Kidney (tissue), 22 donors: ENCODE measurements at places on chromosomes 12 and 14.

- peak; percentile 8 for DNase-seq
Observed at GRCh38 chr12:44929236-44929885, 53.2 kb upstream of the NELL2 start.

- DNase-seq: no peak
Observed at GRCh38 chr14:99981806-99982205, 83.4 kb upstream of the EVL start.

DNA sequence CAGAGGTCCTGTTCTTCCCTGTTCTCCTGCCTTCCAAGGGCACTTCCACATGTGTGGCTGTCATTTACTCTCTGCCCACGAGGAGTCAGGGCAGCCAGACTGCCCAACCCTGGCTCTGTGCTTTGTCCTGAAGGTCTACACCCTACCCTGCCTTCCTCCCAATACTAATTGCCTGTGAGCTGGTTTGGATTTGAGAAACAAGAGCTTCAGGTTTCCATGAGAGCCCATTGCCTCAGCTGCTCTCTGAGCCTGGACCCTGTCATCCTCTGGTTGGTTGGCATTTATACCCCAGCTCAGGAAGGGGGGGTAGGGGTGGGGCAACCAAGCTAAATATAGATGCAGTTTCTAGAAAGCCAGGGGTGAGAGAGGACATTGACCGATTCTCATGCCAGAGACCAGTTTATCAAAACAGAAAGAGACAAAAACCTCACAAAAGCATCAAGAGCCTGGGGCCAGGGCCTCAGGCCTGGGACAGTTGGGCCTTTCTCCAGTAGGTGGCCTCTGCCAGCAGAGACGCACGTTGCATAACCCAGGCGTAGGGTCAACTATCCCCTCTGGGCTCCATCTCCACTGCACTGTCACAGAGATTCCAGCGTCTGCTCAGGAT lies 34.5 kb downstream of the VDR start:
- DNase-seq: no peak

- DNase-seq: no peak
Observed at GRCh38 chr12:14175206-14175605, 190.3 kb upstream of the ATF7IP start.

DNA sequence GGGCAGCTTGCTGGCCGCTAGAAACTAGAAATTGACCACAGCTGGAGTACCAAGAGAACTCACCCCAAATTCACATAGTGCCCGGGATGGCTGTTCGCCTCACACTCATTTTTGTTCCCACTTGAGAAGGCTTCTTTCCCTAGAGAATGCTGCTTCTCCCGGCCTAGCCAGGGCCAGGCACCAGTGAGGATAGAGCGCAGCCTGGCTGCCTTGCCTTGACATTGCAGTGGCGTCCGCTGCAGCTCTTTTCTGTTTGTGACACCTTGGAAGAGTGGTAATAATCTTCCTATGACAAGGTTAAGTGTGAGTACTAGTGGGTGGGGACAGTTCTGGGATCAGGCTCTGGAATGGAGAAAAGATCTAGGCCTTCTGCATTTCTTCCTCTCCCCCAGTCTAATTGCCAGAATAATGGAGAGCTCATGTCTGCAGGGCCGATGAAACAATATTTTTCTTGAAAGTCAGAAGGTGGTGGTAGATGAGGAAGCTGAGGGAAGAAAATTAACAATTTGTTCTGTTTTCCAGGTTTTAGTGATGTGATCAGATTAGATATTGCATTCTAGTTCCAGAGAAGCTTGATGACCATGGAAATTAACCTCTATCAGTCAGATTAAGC lies 3.7 kb downstream of the TMEM253 start:
- DNase-seq: peak; percentile 90

GRCh38 chr12:132399092-132400010 lies 70.0 kb upstream of the GALNT9 start:
- no peak for DNase-seq

DNA sequence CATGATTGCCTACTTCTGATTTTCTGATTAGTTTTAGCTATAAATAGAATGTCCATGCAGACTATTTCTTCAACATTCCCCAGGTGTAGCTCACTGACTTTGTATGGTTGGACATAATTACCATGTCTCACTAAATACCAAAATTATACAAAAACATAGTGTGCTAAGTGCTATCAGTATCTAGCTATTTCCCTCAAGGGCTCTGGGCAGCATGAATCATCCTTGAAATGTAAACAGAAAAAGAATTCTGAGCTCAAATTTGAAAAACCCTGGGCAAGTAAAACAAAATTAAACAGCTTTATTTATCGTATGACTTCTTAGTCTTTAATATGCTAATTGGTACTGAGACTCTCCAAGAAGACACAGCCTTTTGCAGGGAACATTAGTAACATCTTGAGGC lies 82.9 kb downstream of the SPATA7 start:
- DNase-seq: no peak

- DNase-seq: no peak
Observed at GRCh38 chr14:80464531-80465149, 253.3 kb upstream of the DIO2 start.

GRCh38 chr12:15763328-15763727 lies 25.9 kb downstream of the EPS8 start:
- DNase-seq: no peak

GRCh38 chr12:47359310-47360092 lies 279.7 kb upstream of the AMIGO2 start:
- DNase-seq: no peak

DNA sequence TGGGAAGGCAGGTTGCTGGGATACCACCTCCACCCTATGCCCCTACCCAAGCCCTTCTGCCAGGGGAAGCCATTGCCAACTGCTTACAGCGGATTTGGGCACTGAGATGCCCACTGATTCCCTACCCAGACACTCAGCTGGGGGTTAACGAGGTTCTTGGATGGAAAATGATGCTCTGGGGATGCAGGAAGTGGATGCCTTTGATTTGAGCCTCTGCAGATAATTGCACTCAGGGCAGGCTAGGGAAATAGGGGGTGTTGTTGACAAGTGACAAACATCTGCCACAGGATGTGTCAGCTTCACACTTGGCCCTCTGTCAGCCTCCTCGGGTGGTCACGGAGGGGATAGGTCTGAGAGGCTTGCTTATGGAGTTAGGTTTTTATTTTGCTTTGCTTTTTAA lies 57.4 kb downstream of the RPH3A start:
- no peak for DNase-seq

GRCh38 chr12:58988643-58989344 lies 68.5 kb upstream of the LRIG3 start:
- DNase-seq: no peak

DNA sequence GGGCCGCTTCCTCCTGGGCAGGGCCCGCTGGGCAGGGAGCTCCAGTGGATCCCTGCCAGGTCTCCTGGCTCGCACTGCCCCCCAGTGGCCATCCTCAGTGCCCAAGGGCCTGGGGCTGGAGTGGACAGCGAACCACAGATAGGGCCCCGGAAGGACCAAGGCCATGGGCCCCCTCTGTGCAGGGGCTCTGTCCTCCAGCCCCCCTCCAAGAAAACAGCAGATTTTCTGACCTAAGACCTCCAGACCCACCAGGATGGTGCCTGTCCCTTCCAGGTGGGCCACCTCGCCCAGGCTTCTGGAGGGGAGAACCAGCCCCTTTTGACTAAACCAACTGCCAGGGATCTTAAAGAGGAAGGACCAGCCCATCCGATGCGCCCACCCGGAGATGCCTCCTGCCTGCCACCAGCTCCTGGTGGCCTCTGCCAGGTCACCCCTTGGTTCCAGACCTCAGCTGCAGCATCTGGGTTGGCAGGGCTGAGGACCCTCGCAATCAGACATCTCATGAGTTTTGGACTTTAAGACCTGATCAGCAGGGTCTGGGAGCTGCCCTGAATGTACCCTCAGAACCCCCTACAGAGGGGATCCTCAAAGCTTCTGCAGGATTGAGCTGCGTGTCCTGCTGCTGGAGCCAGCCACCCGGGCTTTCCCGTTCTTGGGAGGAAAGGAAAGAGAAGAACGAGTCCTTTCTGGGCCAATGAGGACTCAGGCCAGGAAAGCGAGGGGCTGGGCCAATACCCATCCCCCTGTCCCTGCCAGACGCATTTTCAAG lies 325.8 kb upstream of the DIO3 start:
- DNase-seq: peak; percentile 74

DNA sequence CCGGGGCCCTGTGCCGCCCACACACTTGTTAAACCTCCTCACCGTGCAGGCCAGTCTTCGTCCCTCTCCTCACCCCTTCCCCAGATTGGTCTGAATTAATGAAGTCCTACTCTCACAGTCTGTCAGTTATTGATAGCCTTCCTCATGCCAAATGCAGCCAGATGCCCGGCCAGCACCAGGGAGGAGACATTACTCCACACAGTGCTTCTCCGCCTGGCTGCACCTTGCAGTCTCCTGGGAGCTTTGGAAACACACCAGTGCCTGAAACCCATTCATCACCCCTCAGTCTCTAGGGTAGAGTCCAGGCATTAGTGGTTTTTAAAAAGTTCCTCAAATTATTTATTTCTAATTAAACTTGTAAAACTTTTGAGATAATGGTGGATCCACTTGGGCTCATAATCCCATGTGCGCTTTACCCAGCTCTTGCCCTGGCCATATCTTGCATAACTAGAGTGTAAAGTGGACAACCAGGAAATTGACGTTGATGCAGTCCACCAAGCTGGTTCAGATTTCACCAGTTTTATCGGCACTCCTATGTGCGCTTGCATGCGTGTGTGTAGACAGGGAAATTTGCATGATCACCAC lies 38.2 kb upstream of the TSPAN9 start:
- no peak for DNase-seq

DNA sequence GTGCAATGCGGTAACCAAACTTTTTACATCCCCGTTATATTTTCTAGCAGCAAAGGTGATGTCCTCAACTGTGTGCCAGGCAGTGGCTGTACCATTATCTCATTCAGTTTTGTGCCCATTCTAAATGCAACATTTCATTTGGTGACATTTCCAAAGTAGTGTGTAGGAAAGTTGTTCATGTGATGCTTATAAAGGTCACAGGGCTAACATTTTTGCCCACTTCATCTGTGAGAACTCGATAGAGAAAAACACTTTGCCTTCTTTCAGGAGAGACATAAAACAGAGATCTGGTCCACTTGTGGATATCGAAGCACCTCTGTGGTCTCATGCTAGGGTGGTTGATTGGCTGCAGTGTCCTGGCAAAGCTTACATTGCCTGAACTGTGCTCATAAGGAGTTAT lies 414.2 kb upstream of the PDE3A start:
- no peak for DNase-seq

GRCh38 chr12:129659961-129660622 lies 243.7 kb downstream of the TMEM132D start:
- DNase-seq: no peak

DNA sequence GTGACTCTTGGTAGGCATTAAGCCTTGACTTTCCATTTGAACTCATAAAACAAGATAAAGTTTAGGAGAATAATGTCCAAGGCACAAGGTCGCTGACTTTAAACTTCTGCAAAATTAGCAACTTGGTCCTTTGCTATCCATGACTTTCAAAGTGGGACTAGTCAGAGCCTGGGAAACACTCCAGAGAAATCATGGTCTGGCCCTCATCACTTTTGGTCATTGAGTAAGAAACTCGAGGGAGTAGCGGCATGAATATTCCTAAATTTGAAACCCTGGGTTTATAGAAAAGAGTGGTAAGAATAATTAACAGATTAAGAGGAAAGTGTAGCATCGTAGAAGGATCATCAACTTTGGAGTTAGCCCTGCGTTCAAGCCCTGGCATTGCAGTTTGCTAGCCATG lies 16.9 kb upstream of the APPL2 start:
- DNase-seq: no peak

GRCh38 chr14:101721111-101721510 lies 40.4 kb upstream of the PPP2R5C start:
- no peak for DNase-seq

GRCh38 chr12:111443586-111443985 lies 37.9 kb downstream of the SH2B3 start:
- DNase-seq: no peak

GRCh38 chr12:101957252-101957959 lies 80.0 kb downstream of the DRAM1 start:
- DNase-seq: no peak

- no peak for DNase-seq
Observed at GRCh38 chr12:126883697-126884096, 1383.3 kb upstream of the TMEM132C start.

DNA sequence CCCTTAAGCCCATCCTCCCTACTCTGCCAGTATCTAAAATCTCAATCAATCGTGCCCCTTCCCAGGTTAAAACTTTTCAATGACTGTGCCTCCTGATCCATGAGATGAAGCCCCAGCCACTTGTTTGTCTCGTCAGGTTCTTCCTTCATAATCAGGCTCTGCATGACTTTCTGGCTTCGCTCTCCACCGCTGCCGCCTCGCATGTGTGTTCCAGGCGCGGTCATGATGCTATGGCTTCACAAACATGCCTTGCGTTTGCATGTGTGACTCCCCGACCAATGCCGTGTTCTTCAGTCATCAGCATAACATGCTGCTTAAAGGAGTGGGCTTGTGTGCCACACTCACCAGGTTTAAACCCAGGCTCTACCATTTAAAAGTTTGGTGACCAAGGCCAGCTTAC lies 5.0 kb upstream of the C1RL start:
- DNase-seq: peak; percentile 13

- no peak for DNase-seq
Observed at GRCh38 chr14:54117396-54117795, 160.8 kb upstream of the BMP4 start.

- no peak for DNase-seq
Observed at GRCh38 chr12:51852404-51853137, 4.1 kb upstream of the FIGNL2 start.

DNA sequence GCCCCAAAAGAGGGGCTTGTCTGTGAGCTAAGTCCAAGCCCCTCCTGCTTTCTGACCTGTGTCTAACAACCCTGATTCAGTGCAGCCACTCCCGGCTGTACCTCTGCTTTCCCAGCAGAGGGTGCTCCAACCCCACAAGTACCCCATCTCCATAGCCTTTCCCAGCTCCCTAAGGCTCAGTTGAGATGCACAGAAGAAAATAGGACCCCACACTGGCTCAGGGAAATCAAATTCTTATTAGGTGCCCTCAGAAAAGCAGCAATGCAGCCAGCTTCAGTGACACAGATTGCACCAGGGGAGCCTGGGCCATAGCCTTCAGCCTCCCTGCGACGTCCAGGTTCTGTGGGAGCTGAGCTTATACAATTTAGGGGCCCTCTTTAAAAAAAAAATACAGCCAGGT lies 49.9 kb downstream of the LRRC74A start:
- DNase-seq: peak; percentile 73

GRCh38 chr12:132872975-132873421 lies 14.4 kb downstream of the CHFR start:
- DNase-seq: no peak

DNA sequence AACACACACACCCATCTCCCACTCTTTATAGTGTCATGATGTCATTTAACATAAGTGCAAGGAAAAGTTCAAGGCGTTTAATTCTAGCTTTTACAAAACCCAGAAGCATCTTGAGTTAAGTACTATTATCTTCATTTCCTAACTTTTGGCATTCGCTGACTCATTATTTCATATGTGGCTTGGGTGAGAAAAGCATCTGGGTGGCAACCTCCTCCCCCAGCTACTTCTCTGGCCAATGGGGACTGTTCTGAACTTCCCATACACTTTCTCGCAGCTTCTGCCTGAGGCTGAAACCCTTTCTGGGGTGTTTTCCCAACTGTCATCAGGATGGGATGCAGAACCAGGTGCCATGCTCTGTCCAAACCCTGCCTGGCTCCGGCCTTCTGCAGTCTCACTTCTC lies 2.8 kb upstream of the MARK3 start:
- DNase-seq: no peak

- DNase-seq: peak; percentile 75
Observed at GRCh38 chr14:20530771-20531571, 25.6 kb downstream of the RNASE10 start.

- DNase-seq: no peak
Observed at GRCh38 chr14:34043627-34044372, 92.9 kb upstream of the EGLN3 start.
